GM10248 (cell line): ENCODE measurements at places on chromosomes 6 and 20.
A peak's percentile ranks its signal among the peaks of the same experiment; 100 is the strongest.

DNA sequence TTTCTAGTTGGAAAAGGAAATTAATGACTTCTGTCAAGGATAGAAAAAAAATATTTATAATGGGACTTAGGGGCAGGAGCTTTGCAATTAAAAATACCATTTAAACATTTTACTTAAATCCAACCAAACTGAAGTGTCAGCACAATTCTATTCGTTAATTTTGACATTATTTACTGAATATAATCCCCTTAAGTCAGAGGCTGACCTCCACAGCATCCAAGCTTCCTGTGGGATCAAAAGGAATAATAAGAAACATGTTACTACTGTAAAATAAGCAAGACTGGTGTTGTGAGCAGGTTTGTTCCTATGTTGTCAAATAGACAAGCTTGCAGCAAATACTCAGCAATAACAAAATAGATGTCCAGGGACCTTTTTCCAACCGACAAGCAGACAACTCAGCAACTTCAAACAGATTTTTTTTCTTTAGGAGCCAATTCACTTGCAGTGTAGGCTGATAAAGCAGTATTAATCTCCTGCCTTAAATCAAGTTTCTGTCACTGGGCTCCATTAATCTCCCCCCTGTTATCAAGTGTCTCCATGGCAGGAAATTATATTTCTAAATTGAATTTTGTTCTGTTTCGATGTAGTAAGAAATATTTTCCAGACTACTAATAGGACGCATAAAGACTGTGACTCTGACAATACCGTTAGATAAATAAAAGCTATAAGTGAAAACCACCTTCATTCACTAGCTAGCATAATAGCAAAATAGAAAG lies 157.4 kb downstream of the HACE1 start:
- no peak for DNase-seq

- DNase-seq = no peak
Measured at GRCh38 chr6:143125864-143126573, 65.3 kb downstream of the AIG1 start.

DNA sequence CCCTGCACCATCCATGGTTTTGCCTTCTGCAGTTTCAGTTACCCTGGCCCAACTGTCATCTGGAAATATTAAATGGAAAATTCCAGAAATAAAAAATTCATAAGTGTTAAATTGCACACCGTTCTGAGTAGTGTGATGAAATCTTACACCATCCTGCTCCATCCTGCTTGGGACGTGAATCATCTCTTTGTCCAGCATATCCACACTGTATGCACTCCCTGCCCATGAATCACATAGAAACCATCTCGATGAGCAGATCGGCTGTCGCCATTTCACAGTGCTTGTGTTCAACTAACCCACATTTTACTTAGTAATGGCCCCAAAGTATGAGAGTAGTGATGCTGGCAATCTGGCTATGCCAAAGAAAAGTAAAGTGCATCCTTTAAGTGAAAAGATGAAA lies 105.9 kb upstream of the ID4 start:
- no peak for DNase-seq

- DNase-seq = no peak
Measured at GRCh38 chr6:40997234-40997957, 41.6 kb downstream of the UNC5CL start.

DNA sequence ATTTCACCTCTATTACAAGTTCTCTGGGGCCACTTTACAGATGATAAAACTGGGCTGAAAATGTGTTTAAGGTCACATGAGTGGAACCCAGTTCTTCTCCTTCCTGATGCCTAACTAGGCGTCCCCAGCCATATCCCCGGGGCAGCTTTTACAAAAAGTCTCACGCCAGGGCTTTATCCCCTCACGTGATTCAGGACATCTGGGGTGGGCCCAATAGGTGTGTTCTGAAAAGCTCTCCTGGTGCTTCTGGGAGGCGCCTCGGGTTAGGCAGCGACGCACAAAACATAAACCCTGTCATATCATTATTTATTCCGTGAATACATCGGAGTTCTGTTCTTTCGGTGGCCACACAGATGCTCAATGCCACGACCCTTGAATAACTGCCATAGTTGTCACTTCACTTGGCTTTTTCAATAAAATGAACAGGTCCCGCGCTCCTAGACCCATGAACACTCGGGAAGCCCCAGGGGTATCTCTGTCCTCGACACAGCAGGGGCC lies 32.1 kb downstream of the SF3B5 start:
- DNase-seq = no peak

GRCh38 chr20:17606001-17606400 lies 36.1 kb downstream of the DSTN start:
- no peak for DNase-seq

- no peak for DNase-seq
Measured at GRCh38 chr6:117502580-117502979, 20.1 kb downstream of the DCBLD1 start.

- no peak for DNase-seq
Measured at GRCh38 chr6:31300797-31301196, 28.9 kb upstream of the HLA-C start.

DNA sequence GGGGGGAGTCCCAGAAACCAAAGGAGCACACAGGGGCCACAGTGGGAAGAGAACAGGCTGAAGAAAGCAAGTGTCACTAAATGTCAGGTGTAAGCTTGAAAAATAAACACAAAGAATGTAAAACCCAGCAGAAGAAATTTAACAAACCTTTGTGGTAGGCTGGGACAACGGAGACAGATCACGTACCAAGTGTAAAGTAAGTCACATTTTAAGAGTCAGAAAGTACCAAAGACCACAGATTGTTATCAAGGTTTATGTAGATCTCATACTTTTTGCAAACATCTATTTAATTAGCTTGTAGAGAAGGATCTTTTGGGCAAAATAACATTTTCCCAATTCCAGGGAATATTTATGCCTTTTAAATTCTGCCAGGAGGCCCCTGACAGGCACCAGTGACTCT lies 1.6 kb downstream of the CLIC5 start:
- DNase-seq = no peak

DNA sequence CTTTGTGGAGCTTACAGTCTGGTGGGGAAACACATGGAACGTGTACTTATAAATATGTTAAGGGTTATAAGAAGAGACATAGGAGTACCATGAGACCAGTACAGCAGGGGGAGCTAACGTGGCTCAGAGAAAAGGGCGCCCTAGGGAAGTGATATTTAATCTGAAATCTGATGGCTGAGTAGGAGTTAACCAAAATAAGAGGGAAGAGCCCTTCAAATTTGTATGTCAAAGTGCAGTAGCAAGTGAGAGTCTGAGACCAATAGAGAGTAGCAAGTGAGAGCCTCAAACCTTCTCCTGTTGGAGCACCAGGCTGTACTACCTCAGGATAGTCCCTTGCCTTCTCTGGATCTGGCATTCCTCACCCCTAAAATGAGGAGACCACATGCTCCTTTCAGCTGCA lies 6.1 kb upstream of the PKIG start:
- DNase-seq = peak; percentile 55

GRCh38 chr6:34595332-34596184 lies 39.4 kb upstream of the SPDEF start:
- no peak for DNase-seq

- no peak for DNase-seq
Measured at GRCh38 chr6:17710331-17710730, 3.6 kb upstream of the NUP153 start.

DNA sequence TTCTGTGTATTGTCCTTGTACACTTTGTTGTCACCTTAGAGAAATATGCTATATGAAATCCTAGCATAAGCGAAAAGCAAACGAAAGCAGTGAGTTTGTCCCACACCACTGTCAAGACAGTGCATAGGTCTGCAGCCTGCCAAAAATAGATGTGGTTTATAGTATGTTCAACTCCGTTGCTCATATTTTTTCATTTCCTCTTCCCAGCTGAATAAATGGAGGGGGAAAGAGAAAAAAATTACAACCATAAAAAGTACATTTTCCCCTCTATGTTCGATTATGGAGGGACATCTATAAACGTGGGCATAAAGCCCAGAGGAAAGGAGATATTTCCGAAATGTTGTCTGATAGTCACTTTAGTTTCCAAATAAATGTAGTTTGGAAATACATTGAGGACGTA lies 25.8 kb downstream of the PRL start:
- DNase-seq = peak; percentile 36

GRCh38 chr20:10616212-10616611 lies 57.6 kb downstream of the JAG1 start:
- DNase-seq = no peak

- no peak for DNase-seq
Measured at GRCh38 chr20:45545754-45546453, 1.3 kb downstream of the EPPIN start.

DNA sequence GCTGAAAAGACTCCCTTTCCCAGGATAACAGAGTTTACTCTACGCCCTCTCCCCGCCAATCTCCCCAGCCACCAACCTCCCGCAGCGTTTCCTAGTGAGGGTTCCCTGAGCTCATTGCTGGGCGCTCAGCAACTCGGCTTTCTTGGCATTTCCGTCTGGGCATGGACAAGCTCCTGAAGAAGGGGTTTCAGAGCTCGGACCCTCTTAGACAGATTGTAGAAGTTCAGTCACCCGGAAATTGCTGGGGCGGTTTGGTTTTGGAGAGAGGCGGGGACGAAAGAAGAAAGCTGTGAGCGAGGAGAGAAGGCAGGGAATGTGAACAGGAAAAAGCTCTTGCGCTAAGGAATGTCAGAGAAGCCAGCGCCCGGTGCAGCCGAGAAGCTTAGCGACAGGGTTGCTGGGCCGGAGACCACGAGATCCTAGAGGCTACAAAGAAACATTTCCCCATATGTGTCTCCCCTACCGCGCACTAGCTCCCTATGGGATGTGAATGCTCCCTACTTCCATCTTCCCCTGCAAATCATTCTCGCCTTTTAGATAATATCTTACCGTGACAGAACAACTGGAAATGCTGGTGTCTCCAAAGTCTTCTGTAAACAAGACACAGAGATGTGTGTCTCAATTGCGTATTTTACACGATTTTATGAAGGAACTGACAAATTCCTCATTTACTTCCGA lies 15.8 kb downstream of the POM121L2 start:
- DNase-seq = no peak

DNA sequence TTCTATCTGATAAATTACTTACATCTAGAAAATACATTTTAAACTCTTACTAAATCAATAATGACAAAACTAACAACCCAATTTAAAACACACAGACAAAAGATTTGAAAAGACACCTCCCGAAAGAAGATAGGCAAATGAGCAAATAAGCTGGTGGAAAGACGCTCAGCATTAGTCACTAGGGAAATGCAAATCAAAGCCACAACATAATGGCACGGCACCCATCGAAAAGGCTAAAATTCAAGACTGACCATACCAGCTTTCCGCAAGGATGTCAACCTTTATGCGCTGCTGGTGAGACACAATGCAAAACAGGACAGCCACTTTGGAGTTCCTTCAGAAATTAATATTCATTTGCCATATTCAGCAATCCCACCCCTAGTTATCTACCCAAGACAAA lies 25.9 kb downstream of the TAF4 start:
- no peak for DNase-seq

DNA sequence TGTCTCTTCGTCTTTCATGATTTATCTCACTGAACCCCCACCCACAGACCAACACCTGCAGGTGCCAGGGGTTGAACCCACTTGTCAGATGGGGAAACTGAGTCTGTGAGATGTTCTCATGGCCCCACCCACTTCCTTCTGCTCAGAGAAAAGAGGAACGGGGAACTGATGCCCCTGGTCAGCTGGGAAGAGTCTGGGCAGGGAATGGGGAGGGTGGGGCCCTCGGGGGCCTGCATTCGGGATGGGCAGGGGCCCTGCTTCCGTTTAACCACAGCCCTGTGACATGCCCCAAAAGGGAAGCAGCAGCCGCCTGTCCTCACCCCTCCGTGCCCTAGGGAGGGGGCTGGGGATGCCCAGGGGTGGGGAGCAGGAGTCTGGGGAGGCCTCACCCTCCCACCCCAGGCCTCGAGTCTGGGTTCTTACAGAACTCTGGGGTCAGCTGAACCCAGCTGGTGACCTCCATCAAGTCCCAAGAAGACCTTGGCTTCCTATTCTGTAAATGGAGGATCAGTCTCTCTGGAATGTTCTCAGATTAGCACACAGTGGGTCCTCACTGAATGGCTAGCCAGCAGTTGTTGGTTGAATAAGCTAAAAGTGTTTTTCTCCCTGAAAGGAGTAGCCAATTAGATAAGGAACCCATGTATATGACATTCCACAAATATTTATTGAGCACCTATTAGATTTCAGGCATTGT lies 81.5 kb downstream of the CEBPB start:
- DNase-seq = no peak

DNA sequence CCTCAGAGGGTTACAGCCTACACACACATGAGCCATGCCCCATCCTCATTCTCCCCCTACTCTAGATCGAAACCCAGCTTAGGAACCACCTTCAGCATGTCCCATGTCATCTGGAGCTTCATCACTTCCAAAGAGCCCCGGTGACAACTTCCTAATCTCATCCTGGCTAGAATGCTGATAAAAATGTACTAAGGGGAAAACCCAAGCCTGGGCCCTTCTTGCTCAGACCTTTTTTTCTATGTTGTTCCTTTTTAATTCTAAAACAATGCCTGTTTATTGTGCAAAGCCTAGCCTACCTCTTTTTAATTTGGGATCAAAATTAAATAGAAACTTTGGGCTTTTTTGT lies 44.1 kb upstream of the NT5E start:
- DNase-seq = no peak

DNA sequence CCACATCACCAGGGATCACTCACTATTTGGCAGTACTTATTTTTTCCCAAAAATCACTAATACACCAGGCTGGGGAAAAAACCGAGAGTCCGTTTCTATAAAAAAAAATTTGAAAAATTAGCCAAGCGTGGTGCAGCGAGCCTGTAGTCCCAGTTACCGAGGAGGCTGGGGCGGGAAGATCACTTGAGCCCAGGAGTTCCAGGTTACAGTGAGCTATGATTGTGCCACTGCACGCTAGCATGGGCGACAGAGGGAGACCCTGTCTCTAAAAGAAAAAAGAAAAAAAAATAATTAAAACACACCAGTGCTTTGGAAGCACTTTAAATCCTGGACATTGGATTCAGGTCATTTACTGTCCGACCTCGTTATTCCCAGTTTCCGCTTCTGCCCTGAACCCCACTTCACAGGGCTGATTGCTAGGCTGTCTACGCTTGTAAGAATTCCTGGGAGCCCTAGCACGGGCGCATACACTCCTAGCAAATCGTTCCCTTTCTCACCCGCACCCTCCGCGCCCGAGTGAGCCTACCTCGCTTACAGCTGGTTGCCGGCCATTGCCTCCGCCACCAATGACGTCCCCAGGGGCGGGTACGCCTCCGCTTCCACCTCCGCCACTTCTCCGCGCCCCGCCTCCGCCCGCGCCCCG lies at the start of gene TPMT:
Gene TPMT (minus strand): TSS at position 571 of the 643 bp plus-strand sequence. CDS start 5,950 bp downstream, outside the sequence.
- DNase-seq = no peak

- no peak for DNase-seq
Measured at GRCh38 chr20:47774131-47774777, 11.0 kb downstream of the SULF2 start.
